ENCODE measurements at places on chromosomes 5 and 9.

DNA sequence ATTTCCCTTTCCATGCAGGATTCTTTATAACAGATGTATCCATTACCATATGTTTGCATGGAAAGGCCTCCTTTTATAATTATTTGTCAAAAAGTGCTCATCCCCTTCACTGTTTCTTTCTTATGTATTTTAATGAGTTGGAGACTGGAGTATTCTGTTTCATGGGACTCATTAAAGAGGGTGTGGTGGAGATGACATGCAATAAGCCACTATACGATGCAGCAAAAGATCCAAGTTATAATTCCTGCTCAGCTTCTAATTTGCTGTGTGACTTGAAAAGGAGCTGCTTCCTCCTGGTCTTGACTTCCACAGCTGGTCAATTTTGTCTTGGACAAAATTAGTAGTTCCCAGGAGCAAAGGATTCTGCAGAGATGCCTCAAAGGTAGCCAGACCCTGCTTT is 13.9 kb downstream of the SGCD start:
- no peaks in the 10 kb centered on the region for H3K27me3 ChIP-seq
- no peaks in the 10 kb centered on the region for H3K4me1 ChIP-seq
- no peak overlapping the region for H3K4me3 ChIP-seq

GRCh38 chr9:114643001-114643400 is 14.6 kb downstream of the TEX53 start:
- DNase-seq = no peak
- H3K27ac ChIP-seq = no peak overlapping the region
- H3K36me3 ChIP-seq = no peaks in the 10 kb centered on the region
- H3K4me1 ChIP-seq = no peaks in the 10 kb centered on the region
- H3K27me3 ChIP-seq = no peaks in the 10 kb centered on the region

DNA sequence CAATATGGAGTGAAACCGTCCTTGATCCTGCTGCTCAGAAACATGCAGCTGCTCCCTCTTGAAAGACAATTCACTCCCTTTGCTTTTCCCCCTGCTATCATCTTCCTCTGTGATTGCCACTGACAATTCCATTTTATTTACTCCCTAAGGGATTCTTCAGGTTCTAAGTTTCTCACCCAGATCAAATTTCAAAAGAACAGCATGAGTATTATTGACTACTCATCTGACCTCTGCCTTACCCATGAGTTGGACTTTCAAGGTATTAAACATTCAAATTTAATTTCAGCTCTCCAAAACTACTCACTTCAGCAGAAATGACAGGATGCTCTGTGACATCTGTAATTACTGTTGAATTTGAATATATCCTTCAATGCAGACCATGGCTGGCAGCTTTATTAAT is 236.5 kb upstream of the HAPLN1 start:
- H3K36me3 ChIP-seq = no peaks in the 10 kb centered on the region
- H3K27ac ChIP-seq = no peak overlapping the region
- no peak for DNase-seq
- H3K27me3 ChIP-seq = no peaks in the 10 kb centered on the region
- H3K4me3 ChIP-seq = no peak overlapping the region

GRCh38 chr9:82991671-82992070 is 71.3 kb downstream of the RASEF start:
- H3K4me1 ChIP-seq = no peaks in the 10 kb centered on the region
- H3K27me3 ChIP-seq = no peaks in the 10 kb centered on the region
- no peaks in the 10 kb centered on the region for H3K36me3 ChIP-seq
- no peak overlapping the region for H3K27ac ChIP-seq
- DNase-seq = peak; percentile 17
- H3K4me3 ChIP-seq = no peak overlapping the region

DNA sequence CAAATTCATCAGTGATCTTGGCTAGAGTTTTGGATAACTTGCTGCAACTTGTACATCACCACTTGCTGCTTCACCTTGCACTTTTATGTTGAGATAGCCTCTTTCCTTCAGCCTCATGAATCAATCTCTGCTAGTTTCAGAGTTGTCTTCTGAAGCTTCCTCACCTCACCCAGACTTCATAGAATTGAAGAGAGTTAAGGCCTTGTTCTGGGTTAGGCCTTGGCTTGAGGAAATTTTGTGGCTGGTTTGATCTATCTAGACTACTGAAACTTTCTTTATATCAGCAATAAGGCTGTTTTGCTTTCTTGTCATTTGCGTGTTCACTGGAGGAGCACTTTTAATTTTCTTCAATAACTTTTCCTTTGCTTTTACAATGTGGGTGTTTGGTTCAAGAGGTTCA is 12.8 kb downstream of the FER start:
- DNase-seq = no peak
- no peak overlapping the region for H3K4me3 ChIP-seq
- no peaks in the 10 kb centered on the region for H3K27me3 ChIP-seq
- H3K36me3 ChIP-seq = no peaks in the 10 kb centered on the region
- no peak overlapping the region for H3K27ac ChIP-seq
